ENCODE measurements at places on chromosomes 5 and 9.

GRCh38 chr9:79868567-79869189, 296.9 kb downstream of the TLE4 start:
- no peak for DNase-seq

DNA sequence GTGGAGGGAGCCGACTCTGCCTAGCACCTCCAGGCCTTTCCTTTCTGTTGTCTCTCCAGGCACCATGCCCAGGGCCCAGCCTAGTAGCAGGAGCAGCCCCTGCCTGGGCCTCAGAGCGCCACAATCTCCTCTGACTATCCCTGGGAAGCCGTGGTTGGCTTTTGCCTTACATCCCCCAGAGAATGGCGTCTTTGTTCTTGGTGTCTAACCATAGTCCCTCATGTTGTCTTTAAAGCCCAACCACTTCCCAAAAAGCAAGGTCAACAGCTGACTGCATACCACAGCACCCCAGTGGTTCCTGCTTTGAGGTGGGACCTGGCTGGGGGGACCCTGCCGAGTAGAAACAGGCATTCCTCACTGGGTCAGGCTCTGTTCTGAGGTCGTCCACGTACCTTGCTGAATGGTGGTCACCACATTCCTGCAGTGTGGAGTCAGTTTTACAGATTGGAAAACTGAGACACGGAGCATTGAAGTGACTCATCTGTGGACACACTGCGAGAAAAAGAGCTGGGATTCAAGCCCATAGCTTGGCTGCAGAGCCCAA, 13.7 kb upstream of the CERCAM start:
- DNase-seq, result no peak

DNA sequence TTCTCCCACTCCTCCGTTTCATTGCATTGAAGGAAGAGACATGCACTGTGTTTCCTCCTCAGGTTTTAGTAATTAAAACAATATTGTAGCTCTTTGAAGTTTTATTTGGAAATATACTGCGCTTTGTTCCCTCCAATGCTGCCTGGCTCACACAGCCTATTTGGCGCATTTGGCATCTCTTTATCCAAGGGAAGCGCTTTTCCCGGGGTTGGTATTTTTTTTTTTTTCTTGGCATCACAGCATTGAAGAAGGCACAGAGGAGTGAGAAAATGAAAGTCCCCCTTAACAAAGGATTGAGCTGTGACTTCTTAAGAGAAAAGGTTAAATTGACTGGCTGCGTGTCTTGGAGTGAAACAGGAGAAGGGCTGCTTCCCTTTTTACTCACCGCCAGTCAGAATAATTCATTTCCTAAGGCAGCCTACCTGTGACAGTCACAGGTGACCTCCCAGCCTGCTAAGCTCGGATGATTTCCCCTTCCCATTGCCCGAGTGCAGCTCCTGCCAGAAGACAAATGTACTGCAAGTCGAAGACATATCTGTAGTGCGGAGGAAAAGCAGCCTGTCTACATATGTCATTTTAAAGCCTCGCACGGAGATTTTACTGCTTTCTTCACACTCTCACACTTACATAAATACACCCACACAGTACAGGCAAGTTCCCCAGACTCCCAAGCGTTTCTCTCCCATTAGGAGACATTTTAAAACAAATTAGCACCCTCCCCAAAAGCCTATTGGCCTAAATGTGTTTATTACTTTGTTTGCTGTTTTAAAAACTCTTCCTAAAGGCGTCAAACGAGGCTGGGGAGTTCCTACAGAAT, 665.5 kb upstream of the ZNF608 start:
- DNase-seq, result no peak

DNA sequence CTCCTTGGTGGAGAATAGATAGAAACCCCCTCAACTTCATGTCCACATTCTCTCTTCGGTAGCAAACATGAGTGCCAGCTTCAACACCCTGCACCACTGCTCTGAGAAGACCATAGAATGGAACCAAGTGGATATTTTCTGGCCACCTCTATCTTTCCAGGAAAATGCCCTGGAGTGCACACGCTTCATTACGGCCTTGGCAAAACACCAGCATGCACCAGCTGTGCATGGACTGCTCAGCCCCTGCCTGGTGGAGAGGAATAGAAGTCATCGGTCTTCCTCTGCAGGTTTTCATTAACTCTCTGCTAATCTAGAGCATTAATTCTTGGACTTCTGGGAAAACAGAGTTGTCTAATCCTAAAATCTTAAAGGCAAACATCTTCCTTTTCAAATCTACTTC, 211.6 kb upstream of the TMEM161B start:
- no peak for DNase-seq

DNA sequence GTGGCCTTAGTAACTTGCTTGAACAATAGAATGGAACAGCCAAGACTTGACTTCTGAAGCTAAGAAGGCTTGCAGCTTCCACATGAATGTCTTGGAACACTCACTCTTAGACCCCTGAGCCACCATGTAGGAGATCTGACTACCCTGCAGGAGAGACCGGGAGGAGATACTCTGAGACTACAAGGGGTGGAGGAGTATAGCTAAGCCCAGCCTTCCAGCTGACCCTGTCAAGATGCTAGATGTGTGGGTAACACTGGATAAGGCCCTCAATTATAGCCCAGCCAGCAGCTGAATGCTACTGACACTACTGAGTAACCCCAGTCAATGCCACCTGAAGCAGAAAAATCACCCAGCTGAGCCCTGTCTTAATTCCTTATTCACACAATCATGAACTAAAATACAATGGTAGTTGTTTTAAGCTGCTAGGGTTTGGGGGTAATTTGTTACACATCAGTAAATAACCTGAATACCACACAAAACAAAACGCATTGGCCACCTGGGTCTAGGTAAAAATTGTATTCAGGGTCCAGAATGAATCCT, 180.9 kb downstream of the FSTL4 start:
- DNase-seq, result no peak

GRCh38 chr9:25990376-25990775, 312.1 kb upstream of the TUSC1 start:
- DNase-seq, result no peak

DNA sequence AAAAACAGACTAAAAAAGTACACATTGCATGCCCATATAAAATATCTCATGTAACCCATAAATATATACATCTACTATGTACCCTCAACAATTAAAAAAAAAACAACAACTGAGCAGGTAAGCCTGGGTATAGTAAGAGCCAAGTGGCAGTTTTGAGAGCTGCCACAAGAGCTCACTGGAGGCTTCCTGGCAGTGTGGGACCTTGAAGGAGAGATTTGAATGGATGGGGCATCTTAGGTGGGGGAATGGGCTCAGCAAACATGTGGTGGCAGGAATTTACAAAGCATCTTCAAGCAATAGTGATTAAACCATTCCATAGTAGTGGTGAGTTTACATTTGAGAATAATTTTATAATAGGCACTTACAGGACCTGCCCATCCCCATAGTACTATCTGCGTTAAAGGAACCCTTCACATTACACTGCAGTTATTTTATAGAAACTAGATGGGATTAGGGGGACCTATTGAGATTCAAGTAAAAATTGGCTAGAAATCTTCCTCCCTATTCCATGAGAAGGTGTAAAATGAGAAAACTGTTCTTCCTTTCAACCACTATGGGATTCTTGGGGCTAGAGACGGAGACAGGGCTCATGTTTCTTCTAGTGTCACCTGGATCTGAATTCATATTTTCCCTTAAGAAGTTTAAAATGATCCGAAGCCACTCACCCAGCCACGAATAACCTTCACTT, 6.9 kb downstream of the MEGF10 start:
- no peak for DNase-seq

GRCh38 chr5:158727136-158727535, 372.6 kb downstream of the EBF1 start:
- no peak for DNase-seq

GRCh38 chr5:112492291-112492690, 73.2 kb upstream of the EPB41L4A start:
- DNase-seq, result no peak

DNA sequence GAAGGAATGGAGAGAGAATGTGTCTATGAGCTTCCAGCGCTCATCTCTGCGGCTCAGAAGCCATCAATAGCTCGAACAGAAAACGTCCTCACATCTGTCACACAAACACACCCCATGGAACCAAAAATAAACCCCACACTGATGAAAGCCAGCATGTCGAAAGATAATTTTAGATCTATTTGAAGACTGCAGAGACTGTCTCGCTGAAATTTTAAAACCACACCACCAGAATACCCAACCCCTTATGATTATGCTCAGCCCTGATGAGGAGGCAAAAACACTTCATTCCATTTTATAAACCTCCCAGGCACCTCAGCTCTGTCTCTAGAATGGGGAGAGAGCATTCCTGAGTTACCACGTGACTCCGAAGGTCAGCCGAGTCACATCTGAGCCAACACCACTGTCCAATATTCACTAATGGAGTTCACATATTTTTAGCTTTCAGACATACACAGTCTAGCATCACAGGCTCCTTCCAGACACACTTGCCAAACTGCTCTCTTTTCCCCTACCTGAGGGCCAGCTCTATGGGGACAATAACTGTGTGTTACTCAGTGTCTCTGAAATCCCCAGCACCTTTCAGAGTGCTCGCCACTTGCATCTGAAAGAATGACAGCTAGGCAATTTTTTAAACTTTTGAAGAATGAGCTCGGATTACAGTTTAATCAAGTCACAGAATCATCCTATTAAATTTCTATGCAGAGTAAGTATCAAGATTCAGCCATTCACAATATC, 63.2 kb downstream of the SERINC5 start:
- DNase-seq, result no peak

- DNase-seq, result no peak
Measured at GRCh38 chr5:22354956-22355355, 498.2 kb downstream of the CDH12 start.

DNA sequence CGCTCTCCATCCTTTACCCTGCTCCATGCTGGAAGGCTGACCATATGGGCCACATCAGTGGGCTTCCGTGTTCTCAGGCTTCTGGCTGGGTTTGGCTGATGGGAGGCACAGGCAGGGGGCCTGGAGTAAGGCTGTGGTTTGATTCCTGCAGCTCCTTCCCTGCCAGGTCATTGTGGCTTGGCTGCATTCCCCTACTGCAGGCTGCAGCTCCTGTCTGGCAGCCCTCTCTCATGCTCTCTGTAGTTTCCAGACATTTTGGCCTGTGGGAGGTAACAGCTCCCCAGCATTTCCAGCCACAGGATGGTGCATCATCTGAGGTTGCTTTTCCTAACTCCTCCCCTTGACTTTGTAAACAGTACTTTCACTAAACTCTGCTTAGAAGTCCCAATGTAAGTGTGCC, 102.0 kb upstream of the PTPN3 start:
- no peak for DNase-seq

- DNase-seq, result no peak
Measured at GRCh38 chr5:1293416-1294205, 1.3 kb downstream of the TERT start.

DNA sequence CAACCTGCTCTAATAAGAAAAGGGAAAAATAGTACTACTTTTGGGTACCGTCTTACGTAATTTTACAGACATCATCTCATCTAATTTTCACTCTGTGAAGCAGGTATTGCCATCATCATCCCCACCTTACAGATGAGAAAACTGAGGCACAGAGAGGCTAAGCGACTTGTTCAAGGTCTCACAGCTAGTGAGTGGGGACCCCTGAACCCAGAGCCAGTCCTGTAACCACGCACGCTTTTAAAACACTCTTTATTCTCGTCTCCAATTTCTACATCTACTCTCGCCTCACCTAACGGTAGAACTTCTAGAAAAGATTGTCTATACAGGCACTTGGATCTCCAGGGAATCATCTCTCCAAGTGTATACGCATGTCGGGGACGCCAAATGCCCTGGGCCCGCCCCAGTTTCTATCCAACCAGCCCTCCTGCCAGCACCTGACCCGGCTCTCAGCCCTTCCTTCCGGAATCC, 1.5 kb upstream of the TRAF1 start:
- no peak for DNase-seq

- no peak for DNase-seq
Measured at GRCh38 chr9:75064307-75065025, 23.5 kb downstream of the NMRK1 start.

DNA sequence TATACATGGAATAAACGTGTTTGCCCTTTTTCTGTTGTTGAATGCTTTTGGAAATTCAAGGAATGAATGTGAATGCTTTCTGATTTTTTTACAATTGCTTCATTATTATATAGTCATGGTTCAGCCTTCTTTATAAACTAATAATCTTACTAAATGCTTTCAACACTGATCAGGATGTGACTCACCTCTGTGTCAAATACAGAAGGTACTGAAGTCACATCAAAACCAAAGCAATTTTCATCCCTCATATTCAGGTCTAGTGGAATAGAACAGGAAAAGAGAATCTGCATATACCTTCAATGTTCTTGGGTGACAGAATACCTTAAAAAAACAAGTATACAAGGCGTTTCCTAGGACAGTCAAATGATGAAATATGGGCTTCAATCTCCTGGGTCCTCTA, 170.7 kb downstream of the PDE4D start:
- DNase-seq, result no peak

DNA sequence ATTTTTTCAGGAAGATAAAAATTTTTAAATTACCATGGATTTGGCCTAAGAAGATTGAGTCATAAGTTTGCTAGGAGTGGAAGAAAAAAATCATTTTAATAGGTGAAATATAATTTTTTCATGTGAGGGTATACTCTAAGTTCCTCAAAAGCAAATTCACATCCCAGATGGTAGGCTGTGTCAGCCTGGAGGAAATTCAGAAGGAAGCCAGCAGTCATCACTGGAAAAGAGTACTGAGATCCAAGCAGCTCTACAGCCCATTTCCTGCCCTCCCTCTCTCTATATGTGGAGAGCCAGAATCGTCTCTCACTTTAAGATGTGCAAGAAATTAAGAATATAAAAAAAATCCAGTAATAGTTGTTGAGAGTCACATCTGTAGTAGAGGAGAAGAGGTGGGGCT, 126.5 kb upstream of the CDH18 start:
- no peak for DNase-seq

GRCh38 chr5:143152445-143152844, 251.0 kb downstream of the NR3C1 start:
- DNase-seq, result no peak

DNA sequence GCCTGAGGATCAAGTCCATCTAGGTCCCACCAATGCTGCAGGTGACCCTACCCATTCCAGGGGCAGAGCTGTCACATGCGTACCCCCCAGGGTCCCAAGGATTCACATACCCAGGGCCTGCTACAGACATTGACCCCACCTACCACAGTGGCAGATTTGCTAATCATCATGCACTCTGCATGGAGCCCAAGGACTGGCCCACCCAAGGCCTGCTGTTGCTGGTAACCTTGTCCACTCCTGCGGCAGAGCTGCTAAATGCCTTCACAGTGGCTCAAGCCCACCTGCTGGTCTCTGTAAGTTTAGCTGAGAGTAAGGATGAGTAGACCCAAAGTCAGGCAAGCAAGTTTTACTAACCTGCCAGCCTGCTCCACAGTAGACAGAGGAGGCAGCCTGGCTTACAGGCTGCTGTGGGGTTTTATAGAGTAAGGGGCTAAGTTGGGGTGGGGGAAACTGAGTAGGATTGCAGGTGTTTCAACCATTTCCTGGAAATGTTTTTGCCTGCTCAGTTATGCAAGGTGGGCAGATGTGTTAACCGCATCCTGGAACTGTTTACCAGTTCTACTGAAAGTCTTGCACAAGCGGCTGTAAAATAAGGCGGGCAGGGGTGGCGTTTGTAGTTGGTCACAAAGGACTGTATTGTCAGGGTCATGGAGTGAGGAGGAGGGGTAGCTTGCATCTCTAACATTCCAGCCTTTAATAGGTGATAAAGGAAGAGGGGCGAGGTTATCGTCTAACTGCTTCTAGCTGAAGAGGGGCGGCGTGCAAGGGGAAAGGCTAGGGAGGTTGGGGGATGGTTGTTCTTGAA, 2163.5 kb upstream of the WWC1 start:
- no peak for DNase-seq

- DNase-seq, result no peak
Measured at GRCh38 chr9:86902991-86903733, 44.1 kb downstream of the GAS1 start.
